ENCODE measurements at places on chromosomes 16 and 17. TPM values are rescaled to one million over a fixed set of nuclear protein-coding genes. Genes with fewer than 3 reads are reported as not detected.

The P3H4 gene
- 1.5 TPM for polyA plus RNA-seq

The DEXI gene
- 11.4 TPM for polyA plus RNA-seq

The HAS3 gene
- 0.09 TPM for polyA plus RNA-seq

The CNGB1 gene
- not detected for polyA plus RNA-seq

The IL32 gene
- 59.8 TPM for polyA plus RNA-seq

The RNU2-1 gene
- polyA plus RNA-seq, result not detected

The CPHXL2 gene
- 0.18 TPM for polyA plus RNA-seq

The DNASE1L2 gene
- not detected for polyA plus RNA-seq

The MPO gene
- not detected for polyA plus RNA-seq

The ALOX15 gene
- 0.41 TPM for polyA plus RNA-seq

The ZMYND15 gene
- polyA plus RNA-seq, result not detected

The POLR3K gene
- 45.2 TPM for polyA plus RNA-seq

The MCRIP1 gene
- 66.4 TPM for polyA plus RNA-seq

The KRTAP16-1 gene
- polyA plus RNA-seq, result not detected

The SSTR5 gene
- not detected for polyA plus RNA-seq

The ZC3H18 gene
- polyA plus RNA-seq, result 17.5 TPM

The PIMREG gene
- polyA plus RNA-seq, result not detected

The CLEC19A gene
- polyA plus RNA-seq, result not detected

The CDC6 gene
- polyA plus RNA-seq, result 0.93 TPM

The ADAT1 gene
- polyA plus RNA-seq, result 39.3 TPM

The CA7 gene
- not detected for polyA plus RNA-seq

The SLC6A4 gene
- polyA plus RNA-seq, result 0.13 TPM

The SDR42E2 gene
- polyA plus RNA-seq, result 0.20 TPM

The ADAD2 gene
- polyA plus RNA-seq, result not detected

The EVPLL gene
- not detected for polyA plus RNA-seq

The ITGA2B gene
- 3.0 TPM for polyA plus RNA-seq

The ALOX12 gene
- polyA plus RNA-seq, result 1.4 TPM

The PRSS27 gene
- polyA plus RNA-seq, result not detected

The HYDIN gene
- not detected for polyA plus RNA-seq

The GAS7 gene
- 1.7 TPM for polyA plus RNA-seq

The PRSS8 gene
- polyA plus RNA-seq, result not detected

The FBXL16 gene
- polyA plus RNA-seq, result 4.4 TPM

The MED13 gene
- polyA plus RNA-seq, result 3.7 TPM

The KCNJ16 gene
- polyA plus RNA-seq, result not detected

The PABPN1L gene
- not detected for polyA plus RNA-seq

Data from IgD-negative memory B cell (primary cell).